CD4-positive, alpha-beta T cell treated with Interleukin-15 for 1 hour (primary cell): ENCODE measurements at places on chromosomes 6 and 20.

DNA sequence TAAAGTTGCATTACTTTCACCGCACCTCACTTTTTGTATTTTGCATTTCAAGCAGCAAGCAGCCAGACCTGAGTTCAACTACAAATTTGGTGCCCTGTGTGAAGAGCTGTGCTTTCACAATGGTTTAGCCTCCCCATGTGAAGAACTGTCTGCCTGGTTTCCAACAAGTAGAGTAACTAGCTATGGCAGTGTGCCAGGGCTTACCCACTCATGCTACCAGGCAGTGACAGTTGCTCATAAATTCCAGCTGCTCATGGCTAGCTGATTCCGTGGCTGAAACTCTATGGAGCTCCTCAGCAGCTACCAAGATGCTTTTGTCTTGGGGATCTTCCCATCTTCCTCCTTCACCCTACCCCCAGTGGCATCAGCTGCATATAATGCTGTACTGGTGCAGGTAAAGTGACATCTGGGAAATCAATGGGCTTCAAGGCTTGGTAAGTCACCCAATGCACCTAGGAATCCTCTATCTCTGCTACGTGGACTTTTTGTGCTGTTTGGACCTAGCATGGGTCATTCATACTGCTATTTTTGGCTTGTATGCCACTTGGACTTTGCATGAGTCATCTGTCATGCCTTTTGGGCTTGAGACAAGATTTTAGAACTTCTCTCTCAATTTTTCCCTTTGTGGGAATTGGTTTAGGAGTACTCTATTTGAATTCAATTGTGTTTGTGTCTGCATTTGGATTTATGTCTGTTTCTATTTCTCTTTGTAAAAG is 176.5 kb upstream of the GJE1 start:
- DNase-seq: no peak

GRCh38 chr20:9071976-9072726 is 3.3 kb downstream of the PLCB4 start:
- DNase-seq: no peak

GRCh38 chr20:39717936-39718335 is 755.8 kb downstream of the DHX35 start:
- no peak for DNase-seq

- no peak for DNase-seq
Observed at GRCh38 chr6:64376394-64376793, 740.8 kb downstream of the PHF3 start.

DNA sequence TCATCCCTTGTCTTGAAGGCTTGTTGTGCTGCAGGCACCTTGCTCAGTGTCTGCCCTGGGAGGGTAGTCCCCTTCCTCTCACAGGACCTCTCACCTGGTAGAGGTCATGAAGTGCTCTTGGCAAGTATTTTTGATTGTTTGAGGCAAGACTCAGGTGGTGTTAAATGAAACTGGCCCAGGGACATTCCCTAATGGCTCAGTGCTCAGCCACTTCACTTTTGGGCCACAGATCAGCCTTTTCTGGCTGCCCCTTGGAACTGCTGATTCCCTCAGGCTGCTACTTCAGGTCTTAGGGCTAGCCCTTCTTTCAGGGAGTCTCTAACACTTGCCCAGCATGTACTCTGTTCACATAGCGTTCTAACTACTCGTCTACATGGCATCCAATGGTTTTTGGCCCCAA is 111.3 kb downstream of the RNF144B start:
- DNase-seq: no peak

- no peak for DNase-seq
Observed at GRCh38 chr6:100209323-100210136, 215.5 kb upstream of the MCHR2 start.

GRCh38 chr20:16672299-16672698 is 57.5 kb upstream of the SNRPB2 start:
- DNase-seq: no peak

DNA sequence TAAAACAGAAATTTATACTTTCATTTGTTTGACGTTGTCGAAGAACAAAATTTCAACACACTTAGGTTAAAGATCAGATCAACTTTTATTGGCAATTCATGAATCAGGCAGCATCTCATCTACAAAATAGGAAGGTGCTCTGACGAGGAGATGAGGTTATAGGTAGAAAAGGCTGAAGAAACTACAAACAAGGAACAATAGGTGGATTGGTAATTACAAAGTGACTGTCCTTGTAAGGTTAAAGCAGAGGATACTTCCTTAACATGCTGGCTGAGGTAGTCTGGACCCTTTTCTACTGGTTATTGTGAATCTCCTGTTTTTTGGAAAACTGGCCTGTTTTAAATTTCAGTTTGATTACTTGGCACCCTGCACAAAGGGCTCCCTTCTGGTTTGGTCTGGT is 32.5 kb upstream of the TRIM27 start:
- DNase-seq: no peak

DNA sequence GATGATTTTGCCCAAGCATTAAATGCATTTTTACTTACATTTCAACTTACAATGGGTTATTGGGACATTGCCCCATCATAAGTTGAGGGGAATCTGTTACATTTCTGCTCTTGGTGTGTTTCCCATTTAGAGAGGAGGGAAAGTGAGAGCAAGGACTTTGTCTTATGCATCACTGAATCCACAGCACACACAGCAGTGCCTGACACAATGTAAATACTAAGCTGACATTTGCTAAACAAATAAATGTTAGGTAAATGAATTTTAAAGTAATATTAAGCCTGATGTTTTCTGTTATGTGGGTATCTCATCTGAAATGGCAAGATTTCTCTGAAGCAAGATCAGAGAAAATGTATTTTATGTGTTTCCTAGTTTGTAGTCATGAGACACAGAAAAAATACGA is 143.6 kb upstream of the STXBP5 start:
- DNase-seq: no peak

DNA sequence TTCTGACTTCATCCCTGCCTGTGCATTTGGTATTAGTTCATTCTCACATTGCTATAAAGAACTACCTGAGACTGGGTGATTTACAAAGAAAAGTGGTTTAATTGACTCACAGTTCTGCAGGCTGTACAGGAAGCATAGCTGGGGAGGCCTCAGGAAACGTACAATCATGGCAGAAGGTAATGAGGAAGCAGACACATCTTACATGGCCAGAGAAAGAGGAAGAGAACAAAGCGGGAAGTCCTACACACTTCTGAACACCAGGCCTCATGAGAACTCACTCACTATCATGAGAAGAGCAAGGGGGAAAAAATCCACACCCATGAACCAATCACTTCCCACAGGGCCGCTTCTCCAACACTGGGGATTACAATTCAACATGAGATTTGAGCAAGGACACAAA is 303.9 kb downstream of the CBLN4 start:
- DNase-seq: no peak

DNA sequence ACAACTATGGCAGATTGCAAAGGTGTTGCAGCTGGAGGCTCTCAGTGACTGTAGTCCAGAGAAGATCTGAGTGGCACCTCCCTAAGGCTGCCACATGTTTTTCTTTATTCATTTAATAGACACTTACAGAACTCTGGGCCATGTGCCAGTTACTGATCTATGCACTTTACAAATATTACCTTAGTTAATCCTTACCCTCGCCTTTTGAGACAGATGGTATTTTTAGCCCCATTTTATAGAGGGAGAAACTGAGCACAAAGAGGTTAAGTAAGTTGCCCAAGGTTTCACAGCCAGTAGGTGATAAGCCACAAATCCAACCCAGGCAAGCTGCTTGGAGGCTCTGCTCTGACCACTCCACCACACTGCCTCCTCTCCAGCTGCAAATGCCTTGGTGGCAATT is 6.5 kb upstream of the SCRT2 start:
- DNase-seq: no peak

GRCh38 chr6:145968051-145968450 is 3.9 kb upstream of the SHPRH start:
- no peak for DNase-seq

- no peak for DNase-seq
Observed at GRCh38 chr20:32896521-32897280, 38.0 kb downstream of the EFCAB8 start.

- no peak for DNase-seq
Observed at GRCh38 chr20:42063141-42063540, 445.0 kb upstream of the CHD6 start.

DNA sequence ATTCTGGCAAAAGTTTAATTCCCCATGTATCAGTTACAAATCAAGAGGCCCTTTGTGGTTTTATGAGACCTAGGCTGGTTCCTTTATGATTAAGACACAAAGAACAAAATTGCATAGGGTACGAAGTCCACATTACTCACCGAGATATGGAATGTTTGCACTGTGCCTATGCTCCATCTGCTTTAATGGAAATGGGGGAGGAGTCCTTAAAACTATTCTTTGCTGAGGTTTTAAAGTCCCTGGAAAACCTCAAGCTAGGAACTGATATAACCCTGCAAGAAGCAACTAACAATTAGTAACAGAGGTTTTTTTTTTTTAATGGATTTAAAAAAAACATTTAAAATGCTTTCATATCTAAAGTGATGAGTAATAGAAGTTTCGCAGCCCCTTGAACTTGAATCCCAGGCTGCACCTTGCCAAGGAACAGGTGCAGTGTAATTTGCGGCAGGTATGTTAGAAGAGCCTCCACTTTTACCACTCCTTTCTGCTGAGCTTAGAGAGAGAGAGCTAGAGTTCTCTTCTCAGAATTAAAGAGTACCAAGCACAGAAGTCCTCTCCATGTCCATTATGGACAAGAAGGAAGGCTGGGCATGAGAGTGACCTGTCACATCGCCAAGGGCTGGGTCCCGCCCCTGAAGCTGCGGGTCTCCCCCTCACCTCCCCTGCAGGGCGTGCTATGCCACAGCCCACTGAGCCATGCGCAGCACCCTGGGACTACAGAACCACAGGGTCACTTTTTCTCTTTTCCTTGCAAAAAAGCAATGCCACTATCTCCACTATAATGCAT is 2.3 kb downstream of the SERPINB1 start:
- no peak for DNase-seq

DNA sequence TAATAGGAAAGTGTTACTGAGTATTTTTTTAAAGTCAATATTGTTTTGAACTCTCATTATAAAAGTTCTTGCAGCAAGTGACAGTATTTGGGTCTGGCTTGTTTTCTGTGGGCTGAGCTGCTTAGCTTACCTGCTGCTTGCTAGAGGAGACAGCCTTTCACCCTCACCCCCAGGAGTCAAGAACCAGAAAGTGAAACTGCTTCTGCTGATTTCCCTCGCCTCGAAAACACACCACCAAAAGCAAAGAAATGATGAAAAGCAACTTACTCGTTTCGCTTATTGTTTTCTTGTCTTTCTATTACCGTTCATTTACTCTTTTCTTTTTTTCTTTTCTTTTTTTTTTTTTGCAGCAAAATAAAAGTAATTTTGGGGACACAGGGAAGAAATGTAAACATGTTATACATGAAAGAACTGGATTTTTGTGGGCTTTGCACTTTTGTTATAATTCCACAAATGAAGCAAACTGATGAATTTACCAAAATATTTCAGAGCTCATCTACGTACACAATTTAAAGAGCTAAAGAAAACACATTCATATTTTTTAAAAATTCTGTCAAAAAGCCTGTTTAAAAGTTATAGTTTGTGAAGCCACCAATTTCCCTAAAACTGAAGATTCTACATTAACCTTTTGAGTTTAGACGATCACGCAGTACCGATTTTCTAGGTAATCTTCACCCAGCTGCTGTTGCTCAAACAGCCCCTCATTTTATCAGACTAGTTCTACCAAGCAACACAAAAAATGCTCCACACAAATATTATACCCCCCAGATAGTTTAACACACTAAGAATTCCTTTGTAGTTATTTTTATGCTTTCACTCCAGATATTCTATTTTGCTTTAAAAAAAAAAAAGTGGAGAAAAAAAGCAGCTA is 1.7 kb downstream of the SCML4 start:
- DNase-seq: peak; percentile 78

- no peak for DNase-seq
Observed at GRCh38 chr6:32107406-32107805, 1.7 kb downstream of the TNXB start.

DNA sequence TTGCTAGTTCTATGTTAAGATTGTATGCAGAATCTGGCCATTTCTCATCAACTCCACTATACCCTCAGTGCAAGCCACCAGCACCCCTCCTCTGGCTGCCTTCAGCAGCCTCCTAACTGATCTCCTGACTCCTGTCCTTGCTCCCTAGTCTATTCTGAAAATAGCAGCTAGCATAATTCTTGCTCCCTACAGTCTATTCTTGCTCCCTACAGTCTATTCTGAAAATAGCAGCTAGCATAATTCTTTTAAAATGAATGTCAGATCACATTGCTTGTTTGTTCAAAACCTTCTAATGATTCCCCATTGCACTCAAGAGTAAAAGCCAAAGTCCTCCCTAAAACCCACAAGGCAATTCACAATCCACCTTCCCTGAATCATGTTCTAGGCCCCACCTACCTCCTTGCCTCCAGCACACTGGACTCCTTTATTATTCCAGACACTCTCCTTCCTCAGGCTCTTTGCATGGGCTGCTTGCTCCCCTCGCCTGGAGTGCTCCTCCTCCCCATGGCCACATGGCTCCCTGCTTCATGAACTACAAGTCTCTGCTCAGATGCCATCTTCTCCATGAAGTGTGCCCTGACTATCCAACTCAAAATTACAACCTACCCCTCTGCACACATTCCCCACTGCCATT is 164.2 kb upstream of the TNFAIP3 start:
- no peak for DNase-seq

GRCh38 chr6:42978839-42979522 is at the start of gene PEX6:
Gene PEX6 (minus strand): TSS chr6:42979181. CDS start chr6:42979150, 31 bp downstream.
- peak; percentile 95 for DNase-seq

DNA sequence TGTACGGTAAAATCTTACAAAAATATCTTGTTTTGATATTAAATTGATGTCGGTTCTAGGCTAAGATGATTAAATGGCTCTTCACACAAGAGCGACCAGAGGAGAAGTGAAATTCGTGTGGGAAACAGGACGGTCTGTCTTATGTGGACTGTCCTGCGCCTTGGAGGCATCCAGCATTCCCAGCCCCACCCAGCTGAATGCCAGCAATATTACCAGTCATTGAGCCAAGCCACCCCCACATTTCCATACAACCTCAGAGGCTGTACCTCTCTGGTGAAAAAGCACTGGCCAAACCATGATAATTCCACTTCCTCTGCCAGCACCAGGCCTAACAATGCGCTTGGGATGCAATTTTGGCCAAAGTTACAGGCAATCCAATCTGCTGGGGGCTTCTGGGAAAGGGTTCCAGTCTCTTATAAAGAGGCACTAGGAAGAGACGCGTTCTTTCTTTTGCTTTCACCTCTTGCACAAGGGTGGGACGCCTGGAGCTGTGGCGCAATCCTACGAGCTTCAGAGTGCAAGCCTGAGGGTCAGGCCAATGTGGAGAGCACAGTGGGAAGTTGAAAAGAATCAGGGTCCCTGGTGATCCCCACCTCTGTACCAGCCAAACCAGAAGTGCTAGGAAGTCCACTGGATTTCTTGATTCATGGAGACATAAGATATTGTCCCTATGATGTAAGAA is 213.1 kb downstream of the PREX1 start:
- peak; percentile 1 for DNase-seq
